COR-L47 (cell line): ENCODE measurements at places on chromosomes 1 and 21.

- no peak for DNase-seq
Measured at GRCh38 chr1:12618965-12619791, 1.2 kb upstream of the DHRS3 start.

DNA sequence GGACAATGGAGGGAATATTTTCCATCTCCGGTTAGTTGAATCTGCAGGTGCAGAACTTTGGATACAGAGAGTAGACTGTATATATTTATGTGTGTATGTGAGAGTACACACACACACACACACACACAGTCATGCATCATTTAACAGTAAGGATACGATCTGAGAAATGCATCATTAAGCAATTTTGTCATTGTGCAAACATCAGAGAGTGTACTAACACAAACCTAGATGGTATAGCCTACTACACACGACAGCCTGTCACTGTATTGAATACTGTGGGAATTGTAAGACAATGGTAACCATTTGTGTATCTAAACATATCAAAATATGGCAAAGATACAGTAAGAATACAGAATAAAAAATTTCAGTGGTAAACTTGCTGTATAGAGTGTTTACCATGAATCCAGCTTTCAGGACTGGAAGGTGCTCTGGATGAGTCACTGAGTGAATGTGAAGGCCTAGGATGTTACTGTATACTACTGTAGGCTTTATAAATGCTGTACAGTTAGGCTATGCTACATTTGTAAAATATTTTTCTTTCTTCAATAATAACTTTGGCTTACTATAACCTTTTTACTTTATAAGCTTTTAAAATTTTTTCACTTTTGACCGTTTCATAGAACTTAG, 138.5 kb downstream of the ZZZ3 start:
- no peak for DNase-seq

GRCh38 chr1:205500240-205501233, 3.9 kb upstream of the CDK18 start:
- no peak for DNase-seq

DNA sequence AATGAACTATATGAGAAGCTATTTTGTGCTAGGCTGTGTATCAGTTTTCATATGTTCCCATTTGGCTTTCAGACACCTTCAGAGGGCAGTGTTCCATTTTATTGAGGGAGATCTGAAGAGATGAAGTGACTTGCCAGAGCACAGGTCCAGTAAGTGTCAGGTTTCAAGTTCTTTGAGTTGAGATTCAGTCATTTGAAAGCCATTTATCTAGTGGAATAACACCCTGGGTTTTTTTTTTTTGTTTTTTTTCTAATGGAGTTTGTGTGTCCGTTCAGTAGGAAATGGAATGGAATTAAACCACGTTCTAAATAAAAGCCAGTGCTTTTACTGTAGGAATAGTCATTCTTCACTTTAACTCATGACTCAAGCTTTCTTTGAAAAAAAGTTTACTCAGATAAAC, 652.9 kb upstream of the USP24 start:
- no peak for DNase-seq

DNA sequence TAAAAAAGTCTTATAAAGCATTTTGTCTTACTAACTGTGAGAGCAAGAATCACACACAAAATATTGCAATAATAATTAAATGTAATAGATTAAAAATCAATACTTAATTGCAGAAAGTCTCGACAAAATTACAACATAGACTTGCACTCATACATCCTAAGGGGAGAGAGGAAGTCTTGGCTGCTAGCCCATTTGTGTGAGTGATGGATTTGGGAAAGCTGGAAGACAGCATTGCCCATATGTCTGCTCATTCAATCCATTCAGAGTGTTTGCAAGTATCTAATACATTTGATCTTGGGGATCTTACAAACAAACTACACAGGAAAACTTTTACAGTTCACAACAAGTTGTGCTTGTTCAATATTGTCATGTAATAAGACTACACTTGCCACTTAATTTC, 140.5 kb downstream of the COL11A1 start:
- peak; percentile 23 for DNase-seq

DNA sequence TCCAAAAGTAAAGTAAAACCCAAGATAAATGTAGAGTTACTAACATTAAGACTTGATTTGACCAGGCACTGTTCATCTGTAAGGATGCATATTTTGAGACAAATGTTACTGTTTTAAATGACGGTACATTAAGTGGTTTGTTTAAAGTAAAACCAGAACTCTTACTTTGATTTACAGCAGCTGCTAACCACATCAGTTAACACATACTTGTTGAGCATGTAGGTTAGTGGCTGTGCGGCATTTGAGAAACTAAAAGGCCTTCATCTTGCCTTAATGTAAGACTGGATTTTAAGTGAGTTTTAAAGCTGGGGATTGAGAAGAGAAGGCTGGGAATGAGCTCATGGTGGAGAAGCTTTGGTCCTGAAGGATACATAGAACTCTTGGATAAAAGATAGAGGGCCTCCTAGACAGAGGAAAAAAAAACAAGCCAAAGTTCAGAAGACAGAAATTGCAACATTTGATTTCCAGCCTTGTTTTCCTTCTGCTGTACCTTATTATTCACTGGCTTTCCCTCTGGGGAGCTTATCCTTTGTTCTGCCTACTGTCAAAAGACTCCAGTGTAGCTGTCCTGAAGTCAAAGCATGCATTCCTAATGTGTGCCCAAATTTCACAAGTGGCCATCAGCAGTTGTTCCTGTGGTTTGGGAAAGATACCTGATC, 66.6 kb downstream of the MTR start:
- no peak for DNase-seq

DNA sequence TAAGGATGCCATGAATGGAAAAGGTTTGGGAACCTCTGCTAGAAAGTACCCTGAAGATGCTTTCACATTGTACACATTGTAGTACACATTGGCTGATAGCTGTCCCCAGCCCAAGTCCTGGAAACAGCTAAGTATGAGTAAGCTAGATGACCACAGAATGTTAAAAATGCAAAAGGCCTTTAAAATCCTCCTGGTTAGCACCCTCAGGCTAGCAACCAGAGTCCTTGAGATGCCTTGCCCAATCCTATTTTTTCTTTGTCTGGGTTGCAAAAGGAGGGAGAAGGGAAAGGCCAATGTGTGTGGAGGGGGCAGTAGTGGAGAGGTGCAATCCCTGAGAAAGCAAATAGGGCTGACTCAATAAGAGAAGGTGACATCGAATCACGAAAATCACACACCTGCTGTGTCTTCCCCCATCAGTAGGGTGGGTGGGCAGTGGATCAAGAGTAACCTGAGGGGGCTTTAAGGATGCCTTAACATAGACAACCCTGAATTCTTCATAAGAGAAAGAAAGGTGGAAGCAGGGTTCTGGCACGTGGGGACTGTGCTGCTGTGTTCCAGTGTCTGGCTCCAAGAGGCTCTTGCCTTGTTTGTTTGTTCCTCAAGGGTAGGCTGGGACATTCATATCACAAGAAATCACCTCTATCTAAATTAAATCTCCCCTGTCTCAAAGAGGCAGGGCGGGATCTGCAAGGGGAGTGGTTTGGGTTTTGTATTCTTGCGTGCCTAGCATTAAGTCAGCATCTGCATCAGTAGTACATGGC, 266.2 kb upstream of the PLXNA2 start:
- DNase-seq: no peak

DNA sequence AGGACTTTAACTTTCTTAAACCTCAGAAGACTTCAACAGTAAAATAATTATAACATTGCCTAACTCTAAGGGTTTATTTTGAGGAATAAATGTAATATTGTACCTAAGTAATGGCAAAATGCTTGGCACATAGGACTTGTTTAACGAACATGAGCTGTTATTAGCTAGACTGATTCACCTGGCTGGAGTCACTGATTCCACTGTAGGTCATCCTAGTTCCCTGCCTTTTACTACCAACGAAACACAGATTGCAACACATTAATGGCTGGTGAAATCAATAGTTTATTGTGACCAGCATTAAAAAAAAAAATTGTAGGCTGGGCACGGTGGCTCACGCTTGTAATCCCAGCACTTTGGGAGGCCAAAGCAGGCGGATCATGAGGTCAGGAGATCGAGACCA, 45.5 kb upstream of the ATP5PO start:
- DNase-seq: no peak

GRCh38 chr21:35138665-35139381, 89.7 kb upstream of the RUNX1 start:
- peak; percentile 4 for DNase-seq

DNA sequence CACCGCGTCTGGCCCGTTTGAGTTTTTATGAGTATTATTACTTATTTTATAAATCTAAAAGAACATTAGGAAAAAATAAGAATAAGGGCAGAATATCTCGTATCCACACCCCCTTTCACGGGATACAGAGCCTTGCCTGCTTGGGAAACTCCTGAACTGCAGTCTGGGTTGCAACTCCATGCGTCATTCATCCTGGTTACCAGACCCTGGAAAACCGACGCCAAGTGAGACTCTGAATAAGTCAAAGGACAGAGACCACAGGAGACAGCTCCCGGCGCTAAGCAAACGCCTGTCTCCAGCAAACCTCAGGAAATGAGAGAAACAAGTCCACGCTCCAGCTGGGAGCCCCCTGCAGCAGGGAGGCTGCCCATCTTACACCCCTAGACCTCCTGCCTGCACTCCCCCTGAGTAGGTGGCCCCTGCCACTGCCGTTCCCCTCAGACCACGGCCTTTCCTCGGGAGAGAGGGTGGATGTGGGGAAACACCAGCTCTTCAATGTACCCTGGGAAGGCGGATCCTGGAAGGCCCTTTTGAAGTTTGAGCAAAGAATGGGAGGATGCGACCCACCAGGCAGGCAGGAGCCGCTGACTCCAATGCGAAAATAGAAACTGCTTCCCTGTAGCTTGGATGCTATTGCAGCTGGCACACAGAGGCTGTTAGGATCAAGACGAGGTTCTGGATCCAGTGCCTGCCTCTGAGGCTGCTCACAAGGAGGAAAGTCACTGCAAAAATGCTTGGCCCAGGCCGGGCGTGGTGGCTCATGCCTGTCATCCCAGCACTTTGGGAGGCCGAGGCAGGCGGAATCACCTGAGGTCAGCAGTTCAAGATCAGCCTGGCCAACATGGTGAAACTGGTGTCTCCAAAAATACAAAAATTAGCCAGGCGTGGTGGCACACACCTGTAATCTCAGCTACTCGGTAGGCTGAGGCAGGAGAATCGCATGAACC, 37.7 kb upstream of the GPR157 start:
- DNase-seq: no peak

DNA sequence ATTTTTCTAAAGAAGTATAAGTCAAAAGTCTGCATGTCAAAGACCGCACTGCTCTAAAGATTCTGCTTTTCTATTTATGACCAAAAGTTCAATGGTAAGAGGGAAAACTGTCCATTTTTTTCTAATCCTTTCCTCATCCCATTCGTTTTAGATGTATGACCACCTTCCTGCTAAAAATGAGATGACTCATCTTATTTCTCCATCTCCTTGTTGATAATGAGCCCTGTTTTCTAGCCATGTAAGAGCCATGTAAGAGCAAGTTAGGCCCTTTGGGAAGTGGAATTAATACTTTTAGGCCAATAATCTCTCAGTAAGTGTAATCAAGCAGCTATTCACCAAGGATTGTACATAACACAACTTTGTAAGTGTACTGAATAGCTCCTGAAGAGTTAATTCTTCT, 475.6 kb upstream of the B3GALT2 start:
- DNase-seq: no peak

DNA sequence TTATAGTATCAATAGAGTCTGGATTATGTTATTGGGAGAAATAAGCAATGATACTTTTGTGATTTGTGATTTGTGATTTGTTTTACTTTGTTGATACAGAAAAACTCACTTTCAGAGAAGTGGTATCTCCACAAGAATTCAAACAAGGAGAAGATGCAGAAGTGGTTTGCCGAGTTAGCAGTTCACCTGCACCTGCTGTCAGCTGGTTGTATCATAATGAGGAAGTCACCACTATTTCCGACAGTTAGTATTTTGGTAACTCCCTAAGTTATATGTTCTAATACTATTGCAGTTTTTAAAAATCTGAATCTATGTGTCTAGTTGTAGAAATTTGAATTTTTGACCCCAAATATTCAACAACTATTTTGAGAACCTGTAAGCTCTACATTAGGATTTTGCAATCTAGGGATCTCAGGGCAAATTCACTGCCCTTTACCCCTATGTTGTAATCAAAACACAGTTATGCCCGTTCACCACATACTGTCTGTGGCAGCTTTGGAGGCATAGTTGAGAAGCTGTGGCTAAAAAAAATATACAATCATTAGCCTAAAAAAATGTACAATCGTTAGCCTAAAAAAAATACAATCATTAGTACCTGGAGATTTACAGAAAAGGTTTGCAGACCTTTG, 288.1 kb downstream of the NCAM2 start:
- DNase-seq: no peak

DNA sequence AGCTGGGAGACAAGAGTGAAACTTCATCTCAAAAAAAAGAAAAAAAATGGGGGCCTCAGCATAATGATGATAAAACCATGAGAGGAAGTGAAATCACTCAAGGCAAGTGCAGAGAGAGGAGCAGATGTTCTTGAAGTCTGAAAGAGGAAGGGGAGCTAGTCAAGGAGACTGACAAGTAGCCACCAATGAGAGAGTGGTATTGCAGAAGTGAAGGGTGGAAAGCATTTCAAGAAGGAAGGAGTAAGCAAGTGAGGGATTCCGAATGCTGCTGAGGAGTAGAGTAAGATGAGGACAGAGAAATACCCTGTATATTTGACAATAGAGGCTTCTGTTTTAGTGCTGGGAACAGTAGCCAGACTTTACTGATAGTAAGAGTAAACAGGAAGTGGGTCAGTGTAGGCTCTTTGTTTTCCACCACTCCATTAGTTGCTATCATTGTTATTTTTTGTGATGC, 2.9 kb downstream of the TATDN3 start:
- no peak for DNase-seq

- DNase-seq: no peak
Measured at GRCh38 chr1:202348005-202348508, 442 bp upstream of the PPP1R12B start.

- no peak for DNase-seq
Measured at GRCh38 chr1:2228157-2228594, at the start of gene SKI. Gene SKI (plus strand): TSS chr1:2228319. CDS start chr1:2228767, 448 bp downstream.

- no peak for DNase-seq
Measured at GRCh38 chr1:189315035-189315901, 1162.4 kb downstream of the BRINP3 start.

- DNase-seq: no peak
Measured at GRCh38 chr21:45863267-45863666, 118.3 kb upstream of the COL6A1 start.

- DNase-seq: no peak
Measured at GRCh38 chr1:6006882-6007281, 14.7 kb upstream of the NPHP4 start.

GRCh38 chr1:33420870-33421775, 9.8 kb downstream of the PHC2 start:
- no peak for DNase-seq

DNA sequence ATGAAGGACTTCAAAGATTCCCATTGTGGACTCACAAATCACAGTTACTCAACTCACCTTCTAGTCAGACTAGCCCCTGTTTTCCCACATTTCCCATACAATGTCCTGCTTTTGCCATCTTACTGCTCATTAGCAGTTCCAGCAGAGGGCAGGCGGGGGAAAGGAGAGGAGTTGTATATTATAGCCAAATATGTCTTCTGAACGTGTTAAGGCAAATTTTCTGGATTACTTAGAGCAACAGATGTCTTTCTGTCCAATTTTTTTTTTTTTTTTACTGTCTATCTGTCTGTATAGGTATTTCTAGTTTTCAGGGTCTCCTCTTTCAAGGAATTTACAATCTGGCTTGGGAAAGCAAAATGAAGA, 29.9 kb upstream of the DDAH1 start:
- no peak for DNase-seq

- DNase-seq: no peak
Measured at GRCh38 chr21:45067462-45068285, 6.7 kb upstream of the ADARB1 start.

- no peak for DNase-seq
Measured at GRCh38 chr1:118785246-118785645, 202.9 kb downstream of the TBX15 start.
